Central memory CD4-positive, alpha-beta T cell (primary cell): ENCODE measurements at places on chromosomes 1 and 21.

DNA sequence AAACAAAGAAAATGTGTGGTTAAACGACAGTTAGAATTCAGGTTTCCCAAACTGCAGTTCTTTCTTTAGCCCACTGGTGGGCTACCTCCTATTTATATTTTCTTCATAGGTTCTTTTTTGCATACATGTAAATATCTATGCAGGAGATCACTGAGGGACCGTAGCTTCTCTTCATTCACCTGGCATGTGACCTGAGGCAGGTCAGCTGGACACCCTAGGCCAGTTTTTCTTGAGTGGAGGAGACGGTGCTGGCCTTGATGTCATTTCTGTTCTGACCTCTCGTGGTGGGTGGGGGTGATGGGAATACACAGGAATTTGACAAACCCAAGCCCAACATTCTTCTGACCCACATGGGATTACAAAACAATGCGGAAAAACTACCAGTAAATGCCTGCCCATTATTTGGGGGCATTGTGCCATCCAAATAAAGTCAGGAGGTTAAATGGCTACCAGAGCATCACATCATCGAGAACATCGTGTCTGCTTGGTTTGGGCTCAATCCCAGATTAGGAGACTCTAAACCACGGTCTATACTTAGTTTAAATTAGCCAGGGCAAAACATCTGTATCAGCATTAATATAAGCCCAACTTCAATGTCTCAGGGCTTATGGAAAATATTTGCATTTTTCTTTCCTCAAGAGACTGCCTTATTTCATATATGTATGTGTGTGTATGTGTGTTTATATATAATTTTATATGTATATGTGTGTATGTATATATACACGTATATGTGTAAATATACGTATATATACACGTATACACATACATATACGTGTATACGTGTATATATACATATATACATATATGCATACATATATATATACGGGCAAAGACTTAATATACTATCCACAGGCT, 7.4 kb upstream of the IRF2BP2 start:
- no peak for DNase-seq

GRCh38 chr1:2554621-2555387, 1.4 kb upstream of the TNFRSF14 start:
- peak; percentile 44 for DNase-seq

- DNase-seq: no peak
Measured at GRCh38 chr1:150552128-150552910, 3.1 kb downstream of the ADAMTSL4 start.

GRCh38 chr1:247576514-247576913, 11.6 kb upstream of the OR2G2 start:
- no peak for DNase-seq

DNA sequence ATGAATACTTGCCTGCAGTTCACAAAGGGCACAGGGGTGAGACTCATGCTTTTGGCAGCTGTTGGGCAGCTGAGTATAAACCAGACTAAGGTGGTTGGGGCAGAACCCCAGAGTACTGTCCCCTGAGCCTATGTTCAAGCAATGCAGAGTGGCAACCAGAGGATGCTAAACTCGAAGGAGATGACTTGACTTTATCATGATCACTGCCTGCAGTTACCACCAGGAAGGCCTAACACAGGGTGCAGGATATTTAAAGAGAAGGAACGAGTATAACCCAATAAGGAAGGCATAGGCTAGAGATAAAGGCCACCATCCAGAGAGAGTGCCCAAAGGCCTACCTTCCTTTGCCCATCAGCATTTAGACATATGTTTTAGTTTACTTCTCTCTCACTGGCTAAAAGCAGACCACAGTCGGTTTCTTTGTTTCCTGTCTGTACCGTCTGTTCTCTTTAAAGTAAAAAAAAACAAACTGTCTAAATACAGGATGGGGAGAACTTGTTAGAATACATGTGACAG, 83.3 kb downstream of the MPZL1 start:
- DNase-seq: peak; percentile 36

GRCh38 chr1:28927266-28927647, 12.9 kb downstream of the EPB41 start:
- no peak for DNase-seq

DNA sequence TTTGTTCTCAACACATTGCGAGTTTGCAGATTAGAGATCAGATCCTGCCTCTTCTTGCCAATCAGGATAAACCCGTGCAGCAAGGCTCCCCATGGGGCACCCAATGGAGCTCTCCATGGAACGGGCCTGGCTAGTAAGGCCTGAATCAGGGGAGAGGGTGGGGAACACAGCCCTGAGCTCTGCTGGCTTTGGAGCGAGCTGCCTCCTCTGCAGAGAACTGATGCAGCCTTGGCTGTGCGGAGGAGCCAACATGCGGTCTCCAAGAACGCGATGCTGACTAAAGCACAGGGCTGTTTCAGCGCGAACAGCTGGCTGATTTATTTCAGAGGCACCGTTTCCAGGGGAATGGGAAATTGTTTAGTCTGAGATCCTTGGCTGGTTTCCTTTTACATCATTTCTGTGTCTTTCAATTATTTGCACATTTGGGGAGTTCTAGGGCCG, 139.7 kb downstream of the TSEN15 start:
- no peak for DNase-seq

GRCh38 chr1:85198864-85199263, 2.0 kb downstream of the SYDE2 start:
- DNase-seq: no peak

DNA sequence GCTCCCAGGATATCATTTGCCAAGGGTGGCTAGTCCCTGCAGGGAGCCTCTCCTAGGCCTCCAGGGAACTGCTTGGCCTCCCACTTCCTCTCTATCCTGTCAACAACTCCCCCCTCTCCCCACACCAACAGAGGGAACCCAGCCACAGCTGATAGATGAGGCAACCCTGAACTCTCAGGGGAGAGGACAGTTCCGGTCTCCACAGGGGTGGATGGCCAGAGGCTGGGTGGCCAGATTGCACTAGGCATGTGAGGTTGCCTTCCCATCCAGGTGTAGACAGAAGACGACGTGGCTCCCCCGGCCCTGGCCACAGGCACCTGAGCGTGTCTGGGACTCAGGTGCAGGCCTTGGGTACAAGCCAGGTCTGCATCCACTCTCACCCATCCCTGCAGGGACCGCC, 53.3 kb downstream of the TOR1AIP2 start:
- no peak for DNase-seq

DNA sequence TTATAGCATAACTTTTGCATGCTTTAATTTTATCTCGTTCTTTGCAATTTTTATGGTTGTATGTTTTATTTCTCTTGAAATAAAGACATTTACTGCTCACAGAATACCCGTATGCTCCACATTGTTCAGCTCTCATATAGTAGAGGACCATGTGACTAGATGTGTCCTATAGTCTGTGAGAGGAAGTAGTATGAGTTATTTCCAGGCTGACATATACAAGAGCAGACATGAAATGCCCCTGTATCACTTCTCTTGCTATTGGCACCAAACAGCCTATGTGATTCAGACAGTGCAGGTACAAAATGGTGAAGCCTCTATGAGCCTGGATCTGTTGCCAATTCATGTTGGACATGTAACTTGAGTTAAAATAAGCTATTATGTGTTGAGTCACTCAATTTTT, 5.8 kb upstream of the FCRL5 start:
- DNase-seq: no peak

DNA sequence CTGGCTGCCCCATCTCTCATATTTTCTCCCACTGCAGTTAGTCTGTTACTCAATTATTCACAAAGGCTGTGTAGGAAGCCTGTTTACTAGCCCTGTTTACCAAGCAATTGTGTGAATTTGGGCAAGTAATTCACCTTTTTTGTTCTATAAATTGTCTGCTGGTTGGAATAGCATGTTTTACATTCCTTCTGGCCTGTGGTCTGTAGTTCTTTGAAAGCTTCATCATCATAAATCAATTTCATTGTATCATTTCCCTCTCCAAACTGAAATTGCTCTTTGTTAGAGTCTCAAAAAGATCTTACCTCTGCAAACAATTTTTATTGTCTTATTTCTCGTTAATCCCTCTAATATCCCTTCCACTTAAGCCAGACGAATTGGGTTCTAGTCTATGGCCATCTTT, 1059.5 kb upstream of the ADGRL4 start:
- no peak for DNase-seq

DNA sequence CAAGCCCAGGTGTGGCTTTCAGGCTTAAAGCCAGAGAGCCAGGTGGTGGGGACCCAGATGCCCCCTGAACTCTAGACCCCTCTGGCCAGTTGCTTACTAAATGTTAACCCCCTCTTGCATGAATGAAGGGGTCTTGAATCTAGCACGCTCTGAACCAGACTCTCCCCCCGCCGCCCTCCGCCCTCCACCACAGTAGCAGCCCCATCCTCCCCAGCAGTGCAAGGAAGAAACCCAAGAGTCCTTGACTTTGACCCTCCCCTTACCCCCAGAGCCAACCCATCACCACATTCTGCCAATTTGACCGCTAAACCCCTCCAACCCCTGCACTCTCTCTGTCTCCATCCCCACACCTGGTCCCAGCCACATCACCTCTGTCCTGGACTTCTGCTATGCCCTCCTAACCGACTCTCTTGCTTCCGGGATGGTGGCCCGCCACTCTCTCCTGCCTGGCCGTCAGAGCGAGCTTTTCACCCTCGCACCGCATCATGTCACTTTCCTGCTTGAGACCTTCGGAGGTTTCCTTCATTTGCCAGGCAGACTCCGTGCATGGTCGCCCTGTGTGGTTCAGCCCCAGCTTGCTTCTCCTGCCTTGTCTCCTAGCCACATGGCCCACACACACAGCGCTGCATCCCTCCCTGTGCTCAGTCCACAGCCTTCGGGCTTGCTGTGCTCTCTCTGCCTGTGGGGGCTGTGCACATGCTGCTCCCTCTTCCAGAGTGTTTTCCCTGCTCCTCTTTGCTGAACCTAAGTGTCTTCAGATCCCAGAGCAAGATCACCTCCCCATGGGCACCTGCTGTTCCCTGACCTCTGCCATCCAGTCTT, 113.4 kb downstream of the HUNK start:
- DNase-seq: no peak

DNA sequence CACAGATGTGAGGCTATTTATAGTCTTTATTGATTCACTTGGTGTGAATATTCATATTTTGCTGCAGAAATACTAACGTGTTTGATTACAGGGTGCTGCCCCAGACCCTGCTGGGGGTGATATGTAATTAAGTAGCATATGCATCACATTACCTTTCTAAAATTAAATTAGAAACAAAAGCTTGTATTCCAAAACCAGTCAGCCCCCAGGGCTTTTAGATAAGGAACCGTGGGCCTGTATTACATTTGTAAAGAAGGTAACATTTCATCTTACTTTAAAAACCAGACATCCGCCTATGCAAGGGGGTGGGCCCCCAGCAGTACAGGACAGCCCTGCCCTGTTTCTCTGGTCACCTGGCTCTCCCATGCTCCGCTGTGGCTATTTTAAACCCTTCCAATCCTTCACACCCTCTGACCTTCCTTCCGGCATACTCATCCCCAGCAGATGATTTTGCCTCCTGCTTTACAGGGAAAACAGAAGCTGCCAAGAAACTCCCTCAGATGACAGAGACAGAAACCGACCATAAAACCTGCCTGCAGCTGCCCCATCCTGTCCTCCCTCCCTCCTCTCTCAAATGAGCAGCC, 22.0 kb upstream of the KCNC4 start:
- DNase-seq: no peak

DNA sequence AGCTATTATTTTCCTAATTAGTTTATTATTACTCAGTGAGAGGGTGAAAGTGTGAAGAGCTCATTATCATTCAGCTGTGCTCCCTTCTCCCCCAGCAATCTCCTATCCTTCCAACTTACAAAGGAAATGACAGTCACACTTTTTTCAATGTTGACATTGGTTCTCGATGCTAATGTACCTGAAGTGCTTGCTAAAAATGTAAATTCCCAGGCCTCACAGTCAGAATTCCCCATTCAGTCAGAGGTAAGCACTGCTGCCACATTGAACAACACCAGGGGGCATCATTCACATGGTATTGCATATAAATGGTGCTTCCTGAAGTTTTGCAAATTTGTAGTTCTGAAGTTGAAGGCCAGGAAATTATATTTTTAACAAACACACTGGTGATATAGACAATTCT, 132.7 kb upstream of the FOXD3 start:
- no peak for DNase-seq

DNA sequence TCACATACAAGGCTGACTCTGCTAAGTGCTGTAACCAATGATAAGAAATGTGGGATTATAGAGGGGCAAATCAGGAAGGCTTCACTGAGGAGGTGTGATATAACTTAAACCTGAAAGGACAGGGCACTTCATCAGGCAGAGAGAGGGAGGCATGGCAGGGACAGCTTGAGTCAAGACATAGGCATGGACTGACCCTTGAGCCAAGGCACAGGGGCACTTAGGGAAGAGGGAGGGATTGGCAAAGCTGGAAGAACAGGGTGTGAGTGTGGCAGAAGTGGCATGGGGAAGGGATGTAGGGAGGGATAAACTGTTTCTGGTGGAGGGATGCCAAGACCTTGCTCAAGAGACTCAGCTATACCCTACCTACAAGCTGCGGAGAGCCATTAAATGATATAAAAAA, 81.3 kb downstream of the PLXNA2 start:
- DNase-seq: no peak

DNA sequence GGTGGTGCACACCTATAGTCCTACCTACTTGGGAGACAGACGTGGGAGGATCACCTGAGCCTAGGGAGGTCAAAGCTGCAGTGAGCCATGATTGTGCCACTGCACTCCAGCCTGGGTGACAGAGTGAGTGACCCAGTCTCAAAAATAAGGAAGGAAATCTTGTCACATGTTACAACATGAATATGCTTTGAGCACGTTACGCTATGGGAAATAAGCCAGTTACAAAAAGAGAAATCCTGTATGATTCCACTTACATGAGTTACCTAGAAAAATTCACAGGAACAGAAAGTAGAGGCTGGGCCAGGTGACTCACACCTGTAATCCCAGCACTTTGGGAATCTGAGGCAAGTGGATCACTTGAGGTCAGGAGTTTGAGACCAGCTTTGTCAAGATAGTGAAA, 6.7 kb upstream of the PADI6 start:
- DNase-seq: no peak

- no peak for DNase-seq
Measured at GRCh38 chr1:178418284-178418955, 78.3 kb downstream of the CLEC20A start.

DNA sequence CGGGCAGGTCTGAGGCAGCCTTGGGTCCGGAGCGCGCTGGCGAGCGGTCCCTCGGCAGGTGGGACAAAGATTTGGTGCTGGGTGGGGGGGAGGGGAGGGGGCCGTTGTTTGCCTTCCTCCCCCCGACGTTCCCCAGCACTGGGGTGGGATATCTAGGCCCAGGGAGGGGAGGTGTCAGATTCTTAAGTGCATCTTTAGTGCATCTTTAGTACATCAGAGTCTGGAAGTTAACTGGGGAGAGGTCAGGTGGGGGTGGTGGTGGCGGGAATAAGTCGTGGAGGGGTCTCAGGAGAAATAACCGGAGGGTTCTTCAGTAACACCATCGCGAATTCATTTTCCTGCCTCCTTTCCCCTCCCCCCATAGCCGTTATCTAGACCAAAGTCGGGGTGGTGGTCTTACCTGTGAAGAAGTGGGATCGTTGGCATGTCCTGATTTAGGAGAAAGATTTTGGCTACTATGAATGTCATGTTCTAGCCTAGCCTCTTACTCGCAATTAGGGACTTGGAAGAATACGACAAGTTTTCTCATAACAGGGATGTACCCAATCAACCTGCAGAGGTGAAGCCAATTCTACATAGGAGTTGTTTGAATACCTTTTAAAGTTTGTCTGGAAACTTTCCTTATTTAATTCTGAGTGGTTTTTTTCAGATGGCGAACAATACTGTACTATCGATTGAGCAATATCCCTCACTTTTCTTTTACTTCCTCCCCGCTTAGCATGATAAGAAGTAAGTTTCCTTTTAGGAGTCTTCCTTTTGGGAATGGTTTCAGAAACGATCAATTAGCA, 886 bp downstream of the ZMYM4 start:
- DNase-seq: no peak
